ENCODE measurements at places on chromosomes 6 and 20.
A peak's percentile ranks its signal among the peaks of the same experiment; 100 is the strongest.

DNA sequence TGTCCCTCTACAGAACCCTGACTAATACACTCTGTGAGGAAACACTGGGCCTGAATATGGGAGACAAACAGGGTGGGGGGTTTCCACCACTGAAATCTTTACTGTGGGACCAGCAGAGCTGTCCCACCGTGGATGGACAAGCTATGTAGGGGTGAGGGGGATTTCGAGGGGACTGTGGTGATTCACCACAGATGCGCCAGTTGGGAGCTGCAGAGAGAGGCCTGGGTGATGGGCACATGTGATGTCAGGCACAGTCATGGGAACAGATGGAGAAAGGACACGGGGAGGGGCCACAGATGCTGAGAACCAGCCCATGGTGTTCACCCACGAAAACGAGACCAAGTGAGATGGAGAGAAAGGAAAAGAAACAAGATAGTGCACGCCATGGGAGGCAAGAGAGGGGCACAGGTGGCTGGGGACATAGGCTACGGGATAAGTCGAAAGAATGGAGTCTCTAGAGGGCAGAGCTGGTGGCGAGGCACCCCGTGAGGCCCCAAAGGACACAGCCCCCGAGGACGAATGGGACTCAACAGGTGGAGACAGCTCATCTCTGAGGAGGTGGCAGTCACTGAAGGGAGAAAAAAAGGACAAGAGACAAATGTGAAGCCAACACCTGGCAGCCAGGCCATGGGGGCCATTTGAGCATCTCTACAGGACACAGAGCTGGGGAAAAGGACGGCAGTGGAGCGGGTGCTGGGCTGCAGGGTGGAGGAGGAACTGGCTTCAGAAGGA, 10.5 kb upstream of the RAMACL start:
- no peak for DNase-seq

- no peak for DNase-seq
Observed at GRCh38 chr6:134079406-134079921, 27.0 kb upstream of the SLC2A12 start.

DNA sequence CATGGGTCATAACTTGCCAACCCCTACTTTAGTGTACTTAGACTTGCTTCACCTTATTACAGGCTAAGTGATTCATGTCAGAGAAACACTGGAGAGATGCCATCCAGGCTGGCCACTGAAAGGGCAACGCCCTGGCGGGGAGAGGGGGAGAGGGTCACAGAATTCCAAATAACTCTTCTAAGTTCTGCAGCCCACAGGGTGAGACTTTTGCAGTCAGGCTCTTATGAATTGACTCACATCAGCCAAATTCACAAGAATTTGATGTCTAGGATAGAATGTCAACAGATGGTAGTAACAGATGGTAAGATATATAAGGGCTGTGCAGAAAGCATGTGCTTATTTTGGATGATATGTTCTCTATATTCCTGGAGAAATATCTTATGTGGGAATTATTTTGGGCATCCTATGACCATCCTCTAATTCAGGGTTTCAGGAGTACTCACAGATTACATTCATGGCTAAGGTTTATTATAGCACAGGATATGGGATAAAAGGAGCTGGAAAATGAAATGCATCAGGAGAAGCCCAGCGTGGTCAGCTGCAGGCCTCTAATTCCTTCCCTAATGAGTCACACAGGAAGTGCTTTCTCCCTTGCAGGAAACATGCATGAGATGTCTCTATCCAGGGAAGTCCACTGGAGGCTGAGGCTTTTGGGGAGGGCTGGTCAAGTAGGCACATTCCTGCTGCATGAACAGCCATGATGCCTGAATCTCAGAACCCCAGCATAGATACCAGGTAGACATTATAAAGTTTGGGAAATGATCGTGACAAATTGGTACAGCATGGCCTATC, 58.7 kb upstream of the RIN2 start:
- DNase-seq = no peak

- no peak for DNase-seq
Observed at GRCh38 chr20:34250005-34250404, 8.8 kb downstream of the ASIP start.

- DNase-seq = peak; percentile 38
Observed at GRCh38 chr6:33298773-33299236, at the start of gene RGL2. TSS of gene RGL2 (minus strand) at chr6:33298942. CDS start at chr6:33298610, 332 bp downstream.

- DNase-seq = no peak
Observed at GRCh38 chr20:3732327-3733118, at the start of gene HSPA12B. TSS of gene HSPA12B (plus strand) at chr20:3732685. CDS start at chr20:3738675, 5,990 bp downstream.

DNA sequence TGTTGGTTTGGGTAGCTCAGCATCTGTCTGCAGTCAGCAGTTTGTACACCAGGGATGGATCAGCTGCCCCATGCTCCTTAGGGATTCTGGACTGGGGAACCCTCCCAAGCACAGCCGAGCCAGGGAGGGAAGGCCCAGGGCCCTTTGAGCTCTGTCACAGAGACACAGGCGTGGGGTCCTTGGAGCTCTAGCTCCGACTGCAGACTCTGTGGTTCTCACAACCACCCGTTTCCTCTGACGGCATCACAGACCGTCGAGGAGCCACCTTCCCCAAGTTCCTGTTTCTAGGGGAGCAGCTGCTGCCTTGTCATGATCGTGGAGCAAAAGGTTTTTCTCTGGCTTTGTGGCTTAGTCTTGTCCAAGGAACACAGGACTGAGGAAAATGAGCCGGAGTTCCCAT, at the start of gene SLA2:
SLA2 (minus strand) TSS at position 199 of the 400 bp plus-strand sequence. CDS start 4,861 bp downstream, outside the sequence.
- DNase-seq = peak; percentile 40

DNA sequence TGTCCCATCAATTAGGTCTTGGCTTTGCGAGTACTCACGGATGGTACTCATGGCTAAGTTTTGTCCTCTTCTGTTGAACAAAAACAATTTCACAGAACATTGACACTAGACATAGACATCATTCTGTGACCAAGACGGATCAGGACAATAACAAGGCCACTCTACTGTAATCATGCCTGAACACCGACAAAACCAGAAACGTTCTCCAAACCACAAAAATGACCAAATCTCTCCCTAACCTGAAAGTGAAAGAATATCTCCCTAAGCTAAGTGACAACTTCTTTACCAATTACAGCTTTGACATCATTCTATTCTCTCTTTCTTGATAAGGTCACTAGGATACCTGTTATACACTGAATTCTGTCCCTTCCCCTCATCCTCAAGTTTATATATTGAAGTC, 40.0 kb upstream of the SLC2A12 start:
- DNase-seq = no peak

- DNase-seq = no peak
Observed at GRCh38 chr20:48378976-48379675, 448.7 kb downstream of the PREX1 start.

- no peak for DNase-seq
Observed at GRCh38 chr20:14193885-14194284, 143.5 kb downstream of the FLRT3 start.
